ENCODE measurements at places on chromosomes 3 and 15.

- no peak for DNase-seq
Measured at GRCh38 chr3:17194116-17194515, 309.4 kb downstream of the PLCL2 start.

DNA sequence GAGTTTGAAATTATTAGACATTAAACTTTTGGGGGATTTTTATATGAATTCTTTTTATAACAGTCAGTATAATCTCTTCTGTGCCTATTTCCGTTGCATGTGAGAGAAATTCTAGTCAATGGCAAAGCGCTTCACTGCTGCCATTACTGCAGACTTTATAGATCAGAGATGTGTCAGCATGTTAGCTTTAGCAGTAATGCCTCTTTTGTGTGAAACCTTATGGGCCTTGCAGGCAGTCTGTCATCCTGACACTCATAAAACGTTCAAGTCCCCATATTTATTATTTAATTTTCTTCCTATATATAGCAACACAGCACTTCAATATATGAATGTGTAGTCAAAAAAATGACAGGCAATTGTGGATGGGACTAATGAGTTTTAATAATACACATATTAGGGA is 191.0 kb downstream of the NLGN1 start:
- no peak for DNase-seq

- DNase-seq, result no peak
Measured at GRCh38 chr15:90691982-90692773, 25.0 kb upstream of the BLM start.

DNA sequence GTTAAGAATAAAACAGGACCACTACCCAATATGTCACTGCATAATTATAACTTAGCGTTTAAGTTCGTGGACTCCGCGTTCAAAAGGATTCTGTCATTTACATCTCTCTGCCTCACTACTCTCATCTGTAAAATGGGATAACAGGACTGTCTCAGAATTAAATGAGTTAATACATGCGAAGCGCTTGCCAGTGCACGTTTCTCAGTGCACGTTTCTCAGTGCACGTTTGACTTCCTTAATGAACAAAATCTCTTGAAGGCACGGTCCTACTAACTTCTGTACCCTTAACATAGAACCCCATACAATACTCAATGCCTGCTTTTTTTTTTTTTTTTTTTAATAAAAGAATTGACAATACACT is 499 bp downstream of the RABL3 start:
- DNase-seq, result no peak

- no peak for DNase-seq
Measured at GRCh38 chr3:67048067-67048714, 50.1 kb downstream of the KBTBD8 start.
